ENCODE measurements at places on chromosomes 12 and 14.
A peak's percentile ranks its signal among the peaks of the same experiment; 100 is the strongest.

DNA sequence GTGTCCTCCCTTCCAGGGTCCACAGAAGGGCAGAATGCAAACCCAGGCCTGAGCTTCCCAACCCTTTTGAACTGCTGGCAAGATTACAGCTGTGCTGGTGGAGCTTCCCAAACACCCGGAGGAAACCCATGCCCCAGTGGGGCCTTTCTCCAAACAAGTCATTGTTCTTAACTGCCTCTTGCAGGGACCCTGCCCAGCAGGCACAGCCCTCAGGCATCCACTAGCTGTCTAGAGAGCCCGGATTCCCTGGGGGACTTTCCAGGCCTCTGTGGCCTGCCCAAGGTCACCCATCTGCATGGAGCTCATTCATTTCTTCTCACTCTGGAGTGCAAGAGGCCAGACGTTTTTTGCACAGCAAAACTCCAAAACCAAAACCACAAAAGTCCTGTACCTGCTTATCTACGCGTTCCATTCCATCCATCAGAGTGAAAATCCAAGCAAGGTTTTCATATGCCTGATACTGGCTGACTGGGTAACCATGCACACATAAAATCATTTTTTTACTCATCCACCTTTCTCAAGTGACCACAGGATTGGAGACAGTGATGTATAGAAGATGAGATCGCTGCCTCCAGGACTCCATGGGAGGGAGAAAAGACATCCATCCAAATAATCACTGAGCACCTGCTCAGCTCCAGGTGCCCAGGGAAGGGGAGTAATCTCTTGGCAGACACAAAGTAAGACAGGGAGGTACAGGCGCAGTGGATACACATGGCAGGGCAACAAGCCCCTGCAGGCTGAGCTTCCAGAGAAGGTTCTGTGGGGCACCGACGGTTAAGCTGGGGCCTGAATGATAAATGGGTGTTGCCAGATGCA lies 17.2 kb upstream of the BDKRB2 start:
- DNase-seq, result no peak

DNA sequence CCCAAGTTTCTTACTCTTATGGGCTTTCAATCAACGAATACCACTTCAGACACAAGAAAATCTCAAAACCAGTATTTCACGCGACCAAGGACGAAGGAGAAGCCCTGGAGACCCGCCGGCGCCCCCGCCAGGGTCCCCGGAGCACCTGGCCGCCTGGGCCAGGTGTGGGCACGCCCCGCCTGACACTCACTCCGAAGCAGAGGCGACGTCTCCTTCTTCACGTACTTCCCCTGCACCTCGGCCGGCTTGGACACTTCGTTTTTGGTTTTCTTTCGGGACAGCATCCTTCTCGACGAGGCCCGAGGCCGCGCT lies 466 bp downstream of the SAV1 start:
- peak; percentile 61 for DNase-seq

GRCh38 chr14:99549684-99550083 lies 54.3 kb downstream of the CCDC85C start:
- no peak for DNase-seq

GRCh38 chr14:105873870-105874512 lies 347.6 kb downstream of the TMEM121 start:
- DNase-seq, result no peak

DNA sequence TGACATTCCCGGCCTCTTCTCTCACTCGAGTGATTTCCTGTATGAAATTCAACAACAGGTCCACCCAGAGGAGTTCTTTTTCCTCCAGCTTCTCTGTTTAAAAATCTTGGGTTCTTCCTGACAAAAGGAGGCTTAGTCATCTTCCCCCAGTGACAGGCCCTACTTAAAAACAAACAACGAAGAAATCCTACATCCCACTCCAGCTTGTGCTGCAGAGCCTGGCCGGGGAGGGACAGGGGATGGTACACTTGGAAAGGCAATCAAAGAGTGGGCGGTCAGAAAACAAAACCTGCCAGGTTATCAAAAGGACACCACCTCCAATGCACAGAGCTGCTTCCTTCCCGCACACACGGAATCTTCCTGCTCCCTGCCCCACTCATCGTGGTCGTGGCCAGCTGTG lies 101.3 kb downstream of the CACNA1C start:
- DNase-seq, result no peak

All from colonic mucosa (tissue), 4 donors.